ENCODE measurements at places on chromosomes 12 and 14.

GRCh38 chr14:72903716-72904115 is 9.8 kb upstream of the DPF3 start:
- DNase-seq = no peak

DNA sequence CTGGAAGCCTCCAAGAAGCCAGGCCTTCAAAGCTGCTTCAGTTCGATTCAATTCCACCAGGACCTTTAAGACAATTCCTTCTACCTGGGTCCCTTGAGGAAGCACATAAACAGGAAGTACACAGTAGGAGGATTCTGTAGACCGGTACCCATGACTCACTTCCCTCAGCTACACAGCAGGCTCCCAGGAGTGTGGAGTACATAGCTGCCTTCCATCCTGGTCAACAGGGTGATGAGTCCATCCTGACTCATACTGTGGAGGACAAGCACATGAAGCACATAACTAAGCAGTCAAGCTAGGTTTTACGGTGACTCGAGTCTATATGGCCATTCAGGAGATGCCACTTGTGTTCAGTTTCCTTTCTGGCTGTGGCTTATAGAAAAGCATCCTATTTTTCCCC is 197.6 kb upstream of the RBM19 start:
- DNase-seq = no peak

DNA sequence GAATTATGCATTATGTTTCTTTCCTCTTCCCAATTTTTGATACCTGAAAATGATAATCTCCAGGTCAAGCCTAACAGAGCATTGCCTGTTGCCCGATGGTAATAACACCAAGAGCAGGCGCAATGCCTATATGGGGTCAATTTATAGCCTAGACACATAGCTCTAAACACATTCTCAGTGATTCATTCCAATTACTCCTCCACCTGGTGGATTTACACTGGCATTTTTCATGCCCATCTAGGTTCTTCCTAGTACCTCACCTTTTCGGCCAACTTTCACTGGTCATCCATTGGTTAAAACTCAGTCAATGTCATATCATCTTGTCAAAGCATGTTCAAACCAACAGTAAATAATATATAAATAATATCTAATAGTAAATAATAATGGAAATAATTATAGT is 53.1 kb downstream of the EIF2S3B start:
- no peak for DNase-seq

DNA sequence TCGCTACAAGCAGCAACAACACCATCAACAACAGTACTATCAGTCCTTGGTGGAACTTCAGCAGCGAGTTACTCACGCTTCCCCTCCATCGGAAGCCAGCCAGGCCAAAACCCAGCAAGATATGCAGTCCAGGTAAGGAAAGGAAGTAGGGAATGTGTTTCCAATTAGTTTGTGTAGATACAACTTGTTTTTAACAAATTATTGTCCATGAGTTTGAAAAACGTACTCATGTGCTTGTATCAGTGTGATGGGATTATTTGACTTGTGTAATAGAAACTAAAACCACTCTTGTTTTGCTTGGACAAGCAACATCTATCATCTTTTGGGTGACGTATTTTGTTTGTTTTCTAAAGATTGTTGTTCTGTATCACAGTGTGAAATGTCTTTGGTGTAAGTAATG is 137.9 kb downstream of the NAV3 start:
- no peak for DNase-seq

DNA sequence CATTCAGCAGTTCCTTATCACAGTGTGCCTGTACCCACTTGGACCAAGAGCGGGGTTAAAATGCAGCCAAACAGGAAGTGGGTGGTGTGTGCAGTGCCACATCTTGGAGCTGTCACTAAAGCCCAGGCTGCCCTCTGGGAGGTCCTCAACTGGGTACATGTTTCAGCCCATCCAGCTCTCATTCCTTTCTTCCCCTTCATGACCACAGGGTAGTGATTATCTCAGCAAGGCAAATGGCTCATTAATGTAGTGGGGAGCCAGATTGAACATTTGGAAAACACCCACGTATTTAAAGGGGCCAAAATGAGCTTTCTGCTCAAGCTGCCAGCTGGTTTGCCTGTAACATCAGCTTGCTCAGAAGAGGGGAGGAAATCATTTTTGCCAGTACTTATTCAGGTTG is 210.8 kb upstream of the BTG1 start:
- no peak for DNase-seq

- no peak for DNase-seq
These were observed 977.2 kb upstream of the USP15 start for GRCh38 chr12:61282790-61283575.

- DNase-seq = no peak
These were observed 74.7 kb upstream of the AMN1 start for GRCh38 chr12:31803306-31804184.

DNA sequence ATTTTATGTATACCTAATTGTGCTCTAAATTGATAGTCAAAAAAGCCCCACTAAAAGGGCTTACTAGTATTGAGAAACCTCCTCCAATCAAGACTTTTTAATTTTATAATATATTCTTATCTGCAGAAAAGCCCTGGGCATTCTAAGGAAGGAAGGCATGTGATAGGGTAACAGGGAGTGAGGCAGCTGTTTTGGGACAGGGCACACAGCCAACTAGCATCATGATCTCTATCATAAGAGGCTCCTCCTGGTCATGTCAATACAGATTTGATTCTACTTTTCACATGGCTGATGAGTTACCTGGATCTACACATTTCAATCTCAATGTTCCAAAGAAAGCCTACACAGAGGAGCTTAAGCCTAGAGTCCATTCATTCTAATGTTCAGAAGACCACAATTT is 9.1 kb downstream of the ADAM20 start:
- no peak for DNase-seq

GRCh38 chr14:73610687-73611086 is 1.6 kb upstream of the ACOT6 start:
- no peak for DNase-seq

- DNase-seq = no peak
These were observed 222.3 kb downstream of the RAD51B start for GRCh38 chr14:68041876-68042354.

- DNase-seq = no peak
These were observed 456.9 kb upstream of the SYT1 start for GRCh38 chr12:78407722-78408121.

Data from NCI-H2171 (cell line).